NCI-H2171 treated with DMSO at 0.1 percent for 48 hours (cell line): ENCODE measurements at places on chromosomes 7 and 10.
A peak's percentile ranks its signal among the peaks of the same experiment; 100 is the strongest.

DNA sequence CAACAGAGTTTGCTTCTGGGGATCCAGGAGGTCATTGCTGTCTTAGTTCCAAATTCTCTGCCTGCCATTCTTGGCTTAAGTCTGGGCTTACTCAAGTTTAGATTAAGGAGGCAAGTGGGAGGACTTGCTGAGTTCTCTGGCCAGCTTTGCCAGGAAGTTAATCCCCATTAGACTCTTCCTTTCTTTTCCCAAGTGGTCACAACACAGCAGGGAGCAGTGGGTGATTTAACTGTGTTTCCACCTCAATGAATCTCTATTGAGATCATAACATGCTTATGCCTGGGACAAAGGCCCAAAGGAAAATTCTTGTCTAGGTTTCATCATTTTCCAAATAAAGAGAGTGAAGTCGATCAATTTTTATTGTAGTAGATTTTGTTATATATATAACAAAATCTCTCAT, 1159.6 kb downstream of the SORCS3 start:
- no peak for DNase-seq

DNA sequence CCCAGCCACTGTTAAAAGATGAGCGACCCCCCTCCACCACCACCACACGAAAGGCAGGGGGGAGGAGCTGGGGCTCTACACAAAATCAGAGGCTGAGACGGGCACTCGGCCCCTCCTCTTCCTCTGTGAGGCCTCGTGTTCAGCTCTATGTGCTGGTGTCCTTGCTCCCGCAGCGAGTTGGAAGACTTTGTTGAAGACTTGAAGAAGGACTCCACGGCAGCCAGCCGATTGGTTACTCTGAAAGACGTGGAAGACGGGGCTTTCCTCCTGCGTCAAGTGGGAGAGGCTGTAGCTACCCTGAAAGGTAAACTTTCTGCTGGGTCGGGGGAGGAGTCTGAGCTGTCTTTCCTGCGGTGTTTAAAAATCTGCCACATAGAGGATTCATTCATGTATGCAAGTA, 203.7 kb downstream of the ARHGAP21 start:
- no peak for DNase-seq

- DNase-seq: no peak
Observed at GRCh38 chr7:111785076-111785475, 222.8 kb upstream of the IMMP2L start.

DNA sequence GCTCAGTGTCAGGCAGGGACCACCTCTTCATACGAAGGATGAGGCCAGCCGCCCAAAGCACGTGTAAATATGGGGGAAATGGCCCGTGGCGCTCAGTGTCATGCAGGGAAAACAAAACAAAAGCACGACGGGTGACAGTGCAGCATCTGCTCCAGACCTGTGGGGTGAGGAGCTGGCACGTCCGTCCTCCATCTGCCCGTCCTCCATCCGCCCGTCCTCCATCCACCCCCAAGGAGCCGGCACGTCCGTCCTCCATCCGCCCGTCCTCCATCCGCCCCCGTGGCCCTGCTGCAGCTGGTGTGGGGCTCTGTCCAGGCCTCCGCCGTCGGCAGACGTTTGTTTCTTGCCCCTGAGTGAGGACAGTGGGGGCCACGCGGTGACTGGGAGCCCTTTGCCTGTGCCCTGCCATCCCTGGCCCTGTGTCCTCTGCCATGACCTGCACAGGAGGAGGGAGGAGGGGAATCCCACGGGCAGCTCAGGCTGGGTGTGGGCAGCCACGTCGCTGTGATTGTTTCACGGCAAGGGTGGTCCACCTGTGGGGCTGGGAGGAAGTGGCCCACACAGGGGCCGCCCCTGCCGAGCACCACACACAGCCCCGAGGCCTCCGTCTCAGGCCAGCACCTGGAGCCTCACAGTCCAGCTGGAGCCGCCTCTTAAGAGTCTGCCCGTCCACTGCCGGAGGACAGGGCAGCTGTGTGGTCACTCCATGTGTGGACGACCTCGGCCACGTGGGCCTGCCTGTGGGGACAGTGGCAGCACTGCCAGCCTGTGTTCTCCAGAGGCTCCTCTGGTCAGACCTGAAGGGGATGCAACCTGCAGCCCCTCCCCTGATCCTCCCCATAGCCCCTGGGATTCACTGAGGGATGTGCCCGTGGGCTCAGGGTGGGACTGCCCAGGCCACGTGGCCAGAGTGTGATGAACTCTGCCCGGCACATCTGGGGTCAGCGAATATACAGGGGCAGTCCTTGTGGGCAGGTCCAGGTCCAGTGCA, 38.2 kb upstream of the DPYSL4 start:
- no peak for DNase-seq

- no peak for DNase-seq
Observed at GRCh38 chr7:26147030-26147429, 5.0 kb upstream of the NFE2L3 start.

- DNase-seq: no peak
Observed at GRCh38 chr7:151795168-151795811, 81.6 kb downstream of the PRKAG2 start.

DNA sequence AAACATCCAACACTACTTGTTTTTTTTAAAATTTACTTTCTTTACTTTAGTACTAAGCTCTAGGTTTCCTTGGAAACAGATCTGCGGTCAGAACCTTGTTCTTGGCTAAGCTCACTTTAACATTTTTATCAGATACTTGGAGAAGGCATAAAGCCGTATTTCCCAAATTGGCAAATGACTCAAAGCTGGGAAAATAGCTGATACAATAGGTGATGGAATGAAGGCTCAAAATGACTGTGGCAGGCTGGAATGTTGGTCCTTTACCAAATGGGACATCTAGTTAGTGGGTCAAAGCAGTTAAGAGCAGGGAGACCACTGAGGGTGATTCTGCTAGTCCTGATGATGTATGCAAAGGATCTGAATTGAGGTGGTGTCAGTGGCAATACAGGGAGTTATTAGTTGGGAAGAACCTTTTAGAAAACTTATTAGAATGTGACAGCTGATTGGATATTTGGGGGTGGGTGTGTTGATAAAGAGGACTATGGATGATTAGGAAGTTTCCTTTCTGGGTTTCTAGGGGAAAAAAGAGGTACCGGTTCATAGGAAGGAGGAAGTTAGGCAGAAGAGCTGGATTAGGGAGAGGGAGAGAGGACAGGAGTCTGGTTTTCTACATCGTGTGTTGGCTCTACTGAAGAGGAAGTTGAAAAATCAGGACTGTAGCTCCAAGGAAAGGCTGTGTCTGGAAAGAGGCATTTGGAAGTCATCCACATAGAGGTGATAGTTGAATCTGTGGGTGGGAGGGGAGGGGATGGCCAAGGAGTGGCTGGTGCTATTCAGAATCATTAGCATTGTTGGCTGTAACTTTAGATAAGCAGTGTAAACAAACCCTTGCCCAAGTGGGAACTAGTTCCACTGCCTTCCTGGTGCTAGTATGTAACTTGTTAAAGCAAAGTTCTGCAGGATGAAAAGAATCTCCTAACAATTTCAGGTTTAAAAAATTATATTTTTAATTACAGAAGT, 13.1 kb downstream of the PLCE1 start:
- DNase-seq: no peak

DNA sequence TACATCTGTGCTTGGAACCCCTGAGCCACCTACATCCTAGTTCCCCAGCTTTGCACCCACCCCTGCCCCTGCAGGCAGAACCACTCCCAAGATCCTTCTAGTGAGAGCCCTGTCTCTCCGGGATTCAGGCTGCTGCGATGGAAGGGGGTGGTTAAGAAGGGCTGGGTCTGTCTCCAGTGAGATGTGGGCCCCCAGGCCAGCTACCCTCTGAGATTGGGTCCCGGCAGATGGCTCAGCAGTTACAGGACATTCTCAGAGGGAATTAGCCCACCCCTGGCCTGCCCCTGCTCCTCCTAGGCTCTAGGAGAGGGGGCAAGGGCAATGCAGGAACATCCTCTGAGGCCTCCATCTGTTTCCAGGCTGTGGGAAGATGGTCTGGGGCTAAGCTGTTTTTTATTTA, 27.7 kb downstream of the SLC29A3 start:
- no peak for DNase-seq

- no peak for DNase-seq
Observed at GRCh38 chr10:31099094-31099493, 67.4 kb upstream of the ZNF438 start.

DNA sequence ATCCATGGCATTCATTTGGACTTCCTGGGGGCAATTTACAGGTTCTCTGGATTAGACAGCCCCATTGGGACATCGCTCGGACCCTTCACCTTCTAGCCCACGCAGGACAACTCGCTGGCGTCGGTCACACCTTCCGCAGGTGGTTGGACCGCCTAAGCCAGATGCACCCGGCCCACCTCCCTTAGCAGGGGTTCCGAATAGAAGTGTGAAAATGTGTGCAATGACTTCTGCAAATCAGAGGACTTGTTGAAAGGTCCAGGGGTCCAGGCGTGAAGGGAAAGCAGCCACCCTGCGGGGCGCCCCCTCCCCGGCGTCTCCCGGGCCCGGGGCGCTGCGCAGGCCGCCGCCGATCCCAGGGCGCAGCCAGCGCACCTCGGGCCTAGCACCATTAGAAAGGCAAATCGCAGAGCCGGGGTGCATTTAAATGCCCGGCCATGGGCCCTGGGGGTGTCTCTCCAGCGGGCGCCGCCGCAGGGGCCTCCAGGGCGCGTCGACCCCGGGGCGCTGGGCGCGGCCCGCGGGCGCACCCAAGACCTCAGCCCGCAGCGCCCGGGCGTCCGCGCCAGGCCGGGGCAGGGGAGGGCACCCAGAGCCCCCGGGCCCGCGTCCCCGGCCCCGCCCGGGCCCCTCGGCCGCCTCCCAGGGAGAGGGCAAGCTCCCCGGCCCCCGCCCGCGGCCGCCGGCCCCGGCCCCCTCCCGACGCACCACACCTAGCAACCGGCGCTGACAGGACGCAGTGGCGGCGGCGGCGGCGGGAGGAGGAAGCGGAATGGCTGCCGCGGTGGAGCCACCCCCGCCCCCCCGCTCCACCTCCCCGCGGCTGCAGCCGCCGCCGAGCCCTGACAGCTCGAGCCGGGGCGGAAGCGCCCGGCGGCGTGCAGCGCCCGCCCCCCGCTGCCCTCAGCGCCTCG, 1.2 kb downstream of the JAZF1 start:
- peak; percentile 44 for DNase-seq

GRCh38 chr7:102292813-102293798, 6.4 kb downstream of the SH2B2 start:
- no peak for DNase-seq

DNA sequence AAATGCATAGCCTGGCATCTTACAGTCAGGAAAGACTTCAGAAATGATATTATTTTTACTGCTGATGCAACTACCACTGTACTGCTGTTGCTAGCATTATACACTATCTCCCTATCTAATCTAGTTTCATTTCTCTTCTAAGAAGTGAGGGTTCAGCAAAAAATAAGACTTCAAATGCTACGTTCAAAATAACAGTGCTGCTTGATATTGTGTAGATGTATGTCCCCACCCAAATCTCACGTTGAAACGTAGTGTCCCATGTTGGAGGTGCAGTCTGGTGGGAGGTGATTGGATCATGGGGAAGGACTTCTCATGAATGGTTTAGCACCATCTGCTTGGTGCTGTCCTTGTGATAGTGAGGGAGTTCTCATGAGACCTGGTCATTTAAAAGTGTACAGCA, 129.4 kb downstream of the ANK3 start:
- no peak for DNase-seq

GRCh38 chr7:116617878-116618277, 54.1 kb upstream of the MET start:
- DNase-seq: no peak

GRCh38 chr10:47098964-47099363, 187.7 kb downstream of the PTPN20 start:
- DNase-seq: no peak

GRCh38 chr7:47576866-47577306, 5.0 kb downstream of the TNS3 start:
- DNase-seq: no peak

DNA sequence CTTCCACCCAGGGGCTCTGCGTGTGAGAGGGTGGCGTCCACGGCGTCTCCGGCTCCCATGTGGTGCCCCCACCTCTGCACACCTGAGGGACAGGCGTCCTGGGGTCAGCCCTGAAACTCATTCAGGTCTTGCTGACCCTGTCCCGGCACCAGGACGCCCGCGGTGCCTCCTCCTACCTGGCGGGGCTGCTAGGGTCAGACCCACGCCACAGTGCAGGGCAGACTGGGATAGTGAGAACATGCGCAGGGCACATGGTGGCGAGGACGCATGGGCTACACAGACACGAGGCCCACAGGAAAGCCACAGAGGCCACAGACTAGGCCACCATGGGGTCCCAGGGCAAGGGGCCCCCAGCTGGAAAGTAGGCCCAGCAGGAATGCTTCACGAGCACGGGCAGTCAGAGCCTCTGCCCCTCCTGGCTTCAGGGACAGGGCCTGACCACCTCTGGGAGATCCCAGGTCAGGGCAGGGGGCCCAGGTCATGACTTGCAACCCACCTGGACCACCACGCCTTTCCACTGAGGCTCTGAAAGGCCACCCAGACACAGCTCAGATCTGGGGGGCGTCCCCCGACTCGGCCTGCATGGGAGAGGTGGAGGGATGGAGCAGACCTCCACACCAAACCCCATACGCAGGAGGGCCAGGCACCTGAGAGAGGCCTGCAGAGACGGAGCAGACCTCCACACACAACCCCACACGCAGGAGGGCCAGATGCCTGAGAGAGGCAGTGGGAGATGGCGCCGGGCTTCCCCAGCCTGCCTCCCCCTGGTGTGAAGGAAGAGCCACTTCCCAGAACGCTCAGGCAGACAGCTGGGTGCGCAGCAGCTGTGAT, 188.6 kb downstream of the ELFN1 start:
- DNase-seq: no peak

DNA sequence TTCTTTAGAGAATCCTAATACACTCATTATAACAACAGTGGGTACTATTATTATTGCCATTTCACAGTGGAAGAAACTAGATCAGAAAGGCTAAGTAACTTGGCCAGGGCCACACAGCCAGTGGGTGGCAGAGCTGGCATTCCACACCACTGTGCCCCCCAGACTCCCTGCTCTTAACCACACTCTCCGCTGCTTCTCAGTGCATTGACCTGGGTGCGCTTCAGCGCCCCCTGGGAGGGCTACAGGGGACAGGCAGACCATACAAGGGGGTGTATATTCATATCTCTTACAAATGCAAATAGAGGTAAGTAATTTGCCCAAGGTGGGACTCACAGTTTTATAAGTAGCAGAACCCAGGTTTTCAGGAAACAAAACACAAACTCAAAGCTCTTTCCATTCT, 77.0 kb upstream of the NMT2 start:
- no peak for DNase-seq

DNA sequence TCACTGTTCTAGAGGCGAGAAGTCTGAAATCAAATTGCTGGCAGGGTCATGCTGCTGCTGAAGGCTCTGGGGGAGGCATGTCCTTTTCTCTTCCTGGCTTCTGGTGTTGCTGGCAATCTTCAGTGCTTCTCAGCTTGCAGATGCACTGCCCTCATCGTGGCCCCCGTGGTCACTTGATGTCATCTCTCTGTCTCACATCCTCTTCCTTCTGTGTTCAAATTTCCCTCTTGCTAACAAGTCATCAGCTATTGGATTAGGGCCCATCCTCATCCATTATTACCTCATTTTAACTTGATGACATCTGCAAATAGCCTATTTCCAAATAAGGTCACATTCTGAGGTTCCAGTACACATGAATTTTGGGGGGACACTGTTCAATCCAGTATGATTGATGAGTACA, 36.6 kb upstream of the SRGN start:
- no peak for DNase-seq

- no peak for DNase-seq
Observed at GRCh38 chr10:48623607-48624132, 18.8 kb upstream of the ARHGAP22 start.
